ENCODE measurements at places on chromosomes 4 and X. TPM values are rescaled to one million over a fixed set of nuclear protein-coding genes. Genes with fewer than 3 reads are reported as not detected.

DNA sequence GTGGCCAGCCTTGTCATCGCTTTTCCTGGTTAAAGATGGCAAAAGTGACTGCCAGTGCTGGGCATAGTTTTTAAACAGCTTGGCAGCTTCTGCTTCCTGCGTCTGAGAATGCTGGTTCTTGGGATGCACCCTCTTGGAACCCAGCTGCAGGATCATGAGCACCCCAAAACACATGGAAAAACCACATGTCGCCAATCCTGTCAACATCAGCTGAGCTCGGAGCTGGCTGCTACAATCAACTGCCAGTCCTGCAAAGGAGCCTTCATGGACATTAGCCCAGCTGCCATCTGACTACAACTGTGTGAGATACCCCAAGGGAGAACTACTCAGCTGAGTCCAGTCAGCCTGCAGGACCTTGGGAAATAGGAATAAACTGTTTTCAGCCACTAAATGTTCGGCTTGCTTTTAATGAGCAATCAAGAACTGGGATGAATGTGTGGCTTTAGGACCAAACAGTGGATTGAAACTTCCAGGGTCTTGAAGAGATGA, 31.0 kb downstream of the OSTC start:
- no peak for DNase-seq

- no peak for DNase-seq
These were observed 115.1 kb downstream of the SH3KBP1 start for GRCh38 chrX:19772096-19772821.

GRCh38 chr4:4390515-4391240, 3.8 kb downstream of the NSG1 start:
- DNase-seq: no peak

GRCh38 chr4:63371001-63371400, 1038.2 kb downstream of the TECRL start:
- no peak for DNase-seq

DNA sequence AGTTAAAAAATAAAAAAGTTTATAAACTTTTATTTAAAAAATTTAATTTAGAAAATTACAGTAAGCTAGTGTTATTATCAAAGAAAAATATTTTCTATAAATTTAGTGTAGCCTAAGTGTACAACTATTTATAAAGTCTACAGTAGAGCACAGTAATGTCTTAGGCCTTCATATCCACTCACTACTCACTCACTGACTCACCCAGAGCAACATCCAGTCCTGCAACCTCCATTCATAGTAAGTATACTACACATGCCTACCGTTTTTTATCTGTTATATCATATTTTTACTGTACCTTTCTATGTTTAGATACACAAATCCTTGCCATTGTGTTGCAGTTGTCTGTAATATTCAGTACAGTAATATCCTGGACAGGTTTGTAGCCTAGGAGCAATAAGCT, 129.0 kb upstream of the FAM47B start:
- peak; percentile 37 for DNase-seq

GRCh38 chr4:153790500-153790865, 1.6 kb upstream of the SFRP2 start:
- no peak for DNase-seq

GRCh38 chr4:37620176-37620575, 66.0 kb downstream of the RELL1 start:
- DNase-seq: no peak

GRCh38 chr4:10326075-10326474, 131.2 kb downstream of the ZNF518B start:
- no peak for DNase-seq

- DNase-seq: no peak
These were observed 22.5 kb downstream of the RXFP1 start for GRCh38 chr4:158544141-158544540.

DNA sequence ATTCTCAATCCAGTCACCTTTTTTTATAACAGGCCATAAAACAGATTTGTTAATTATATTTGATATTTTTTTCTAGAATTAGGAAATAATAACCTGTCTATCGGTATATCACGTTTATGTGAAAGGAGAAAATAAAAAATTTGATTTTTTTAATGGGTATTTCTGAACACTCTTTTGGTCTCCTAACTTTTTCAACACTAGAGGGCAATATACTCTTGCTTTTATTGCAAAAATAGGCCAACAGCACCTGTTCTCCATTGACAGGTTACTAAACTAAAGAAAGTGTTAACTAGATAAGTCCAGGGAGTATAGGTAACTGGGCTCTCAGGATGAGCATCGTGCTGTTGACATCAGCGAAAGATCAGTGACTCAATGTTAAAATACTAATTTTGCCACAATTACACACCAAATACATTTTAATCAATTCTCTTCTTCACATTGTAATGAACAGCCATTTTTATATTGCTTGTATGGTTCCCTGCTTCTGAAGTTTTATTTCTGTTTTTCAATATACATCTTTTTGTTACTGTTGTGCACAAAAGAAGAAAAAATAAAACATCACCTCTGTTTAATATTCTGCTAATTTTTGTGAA, 22.8 kb downstream of the NDST4 start:
- no peak for DNase-seq

DNA sequence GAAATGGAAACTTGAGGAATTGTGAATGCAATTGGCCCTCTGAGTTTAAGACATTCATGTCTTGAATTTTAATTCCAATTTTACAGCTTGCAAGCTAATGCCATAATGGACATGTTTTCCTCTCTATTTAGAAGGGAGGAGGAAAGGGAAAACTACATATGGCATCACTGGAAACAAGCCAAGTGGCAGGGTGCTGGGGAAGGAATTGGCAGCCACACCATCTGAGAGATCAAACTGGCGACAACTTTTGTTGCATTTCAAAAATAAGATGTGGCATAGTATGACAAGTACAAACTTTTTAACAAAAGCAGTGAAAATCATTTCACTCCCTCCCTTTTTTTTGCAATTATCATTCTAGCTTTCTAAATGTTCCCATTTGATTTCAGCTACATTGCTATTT, 615.6 kb downstream of the CENPC start:
- no peak for DNase-seq

GRCh38 chr4:21451032-21451431, 497.5 kb downstream of the KCNIP4 start:
- peak; percentile 81 for DNase-seq

DNA sequence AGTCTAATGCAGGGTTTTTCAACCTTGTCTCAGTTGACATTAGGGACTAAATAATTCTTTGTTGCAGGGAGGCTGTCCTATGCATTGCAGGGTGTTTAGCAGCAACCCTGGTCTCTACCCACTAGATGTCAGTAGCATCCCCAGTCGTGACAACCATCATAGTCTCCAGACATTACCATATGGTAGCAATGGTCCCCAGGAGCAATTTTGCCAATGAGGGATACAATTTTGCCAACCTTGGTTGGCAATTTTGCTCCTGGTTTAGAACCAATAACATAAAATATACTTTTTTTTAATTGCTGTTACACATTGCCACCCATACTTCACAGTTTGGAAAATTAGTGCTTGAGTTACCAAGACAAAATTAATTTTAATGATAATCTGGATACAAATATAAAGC, 6.0 kb downstream of the EREG start:
- peak; percentile 25 for DNase-seq

DNA sequence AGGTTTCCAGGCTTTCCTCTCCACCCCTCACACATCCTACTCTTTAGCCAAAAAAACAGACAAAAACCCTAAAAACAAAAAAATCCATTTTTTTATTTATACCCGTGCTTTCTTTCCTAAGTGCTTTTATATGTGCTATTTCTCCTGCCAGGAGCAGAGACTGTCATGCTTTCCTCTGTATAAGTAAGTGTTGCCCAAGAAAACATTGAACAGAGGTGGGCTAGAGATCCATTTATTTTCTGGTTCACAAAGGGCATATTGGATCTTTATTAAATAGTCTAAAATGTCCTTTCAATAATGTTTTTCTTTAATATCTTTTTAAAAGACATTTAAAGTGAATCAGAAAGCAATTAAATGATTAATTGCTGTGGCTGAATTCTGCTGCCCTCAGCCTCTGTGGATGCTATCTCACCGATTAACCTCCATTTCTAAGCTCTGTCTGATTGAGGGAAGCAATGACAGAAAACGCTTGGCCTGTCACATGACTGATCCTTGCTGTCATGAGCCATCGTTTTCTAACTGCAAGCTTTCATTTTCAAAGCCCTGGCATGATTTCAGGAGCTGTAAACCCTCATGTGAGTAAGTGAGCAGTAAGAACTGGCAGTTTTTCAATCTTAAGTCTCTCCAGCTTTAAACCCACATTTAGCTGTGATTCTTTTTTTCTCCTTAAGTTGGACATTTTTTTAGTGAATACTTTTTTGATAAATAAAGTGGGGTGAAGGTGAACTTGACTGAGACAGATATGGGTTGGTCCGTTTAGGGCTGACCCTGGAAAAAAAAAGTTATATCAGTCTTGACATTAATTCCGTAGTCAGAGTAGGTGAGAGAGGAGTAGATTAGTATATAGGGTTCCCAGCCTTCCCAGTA, 180.7 kb upstream of the PGRMC2 start:
- peak; percentile 94 for DNase-seq

- DNase-seq: no peak
These were observed 1427.5 kb downstream of the ADGRL3 start for GRCh38 chr4:62627671-62628070.

DNA sequence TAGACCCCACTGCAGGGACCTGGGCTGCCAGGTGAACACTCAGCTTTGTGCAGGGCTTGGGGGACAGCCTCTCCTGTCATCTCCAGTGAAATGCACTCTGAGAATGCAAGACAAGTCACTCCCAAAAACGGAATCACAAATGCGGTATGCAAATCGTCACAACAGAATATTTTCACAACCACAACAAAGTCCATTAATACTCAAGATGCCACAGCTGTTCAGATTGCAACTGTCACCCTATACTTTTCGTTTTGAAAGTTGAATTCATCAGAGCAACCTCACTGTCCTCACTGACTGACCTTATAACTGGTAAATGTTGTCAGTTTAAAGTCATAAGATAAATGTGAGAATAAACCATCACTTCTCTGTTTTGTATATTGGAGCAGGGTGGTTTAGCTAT, 16.6 kb downstream of the JAKMIP1 start:
- no peak for DNase-seq

- no peak for DNase-seq
These were observed at the start of gene CRMP1 for GRCh38 chr4:5893004-5893580. TSS of gene CRMP1 (minus strand) at chr4:5893086. CDS start at chr4:5892969, 117 bp downstream.

- DNase-seq: no peak
These were observed 107.2 kb upstream of the NALF2 start for GRCh38 chrX:69396916-69397315.

- DNase-seq: peak; percentile 88
These were observed 34.1 kb downstream of the FHDC1 start for GRCh38 chr4:152970102-152970820.

- no peak for DNase-seq
These were observed 61.7 kb downstream of the HAND2 start for GRCh38 chr4:173468314-173468713.

DNA sequence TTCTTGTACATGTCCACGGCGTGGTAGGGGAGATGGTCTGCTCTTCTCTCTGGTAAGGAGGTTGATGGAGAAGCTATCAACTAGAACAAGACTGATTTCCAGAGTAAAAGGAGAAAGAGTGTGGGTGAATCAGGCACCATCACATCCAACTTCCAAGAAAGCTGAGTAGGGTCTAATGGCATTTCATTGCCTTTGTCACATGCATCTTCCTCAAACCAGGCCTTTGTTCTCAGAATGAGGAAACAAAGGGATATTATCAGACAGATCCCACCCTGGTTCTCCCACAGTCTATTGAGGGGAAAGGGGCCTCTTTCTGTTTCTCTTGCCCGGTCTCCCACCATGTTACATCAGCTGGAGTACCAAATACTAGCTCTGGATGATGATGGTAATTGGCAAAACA, 160.2 kb upstream of the RBPJ start:
- DNase-seq: no peak

GRCh38 chrX:131917588-131917987, 105.5 kb upstream of the STK26 start:
- no peak for DNase-seq

GRCh38 chr4:145820407-145820806, 118.2 kb downstream of the ZNF827 start:
- no peak for DNase-seq

- no peak for DNase-seq
These were observed 542 bp upstream of the KLF8 start for GRCh38 chrX:56231537-56232090.

GRCh38 chrX:119887721-119888425, 7.8 kb upstream of the AKAP14 start:
- DNase-seq: peak; percentile 30

GRCh38 chr4:123017078-123017477, 94.7 kb upstream of the NUDT6 start:
- DNase-seq: no peak

XKRX gene
- not detected for total RNA-seq

RHOXF1 gene
- not detected for total RNA-seq

ADGRL3 gene
- total RNA-seq: 29.6 TPM

RIBC1 gene
- total RNA-seq: 0.34 TPM

BMX gene
- not detected for total RNA-seq

GASK1B gene
- total RNA-seq: 25.8 TPM

CXCL1 gene
- 11.4 TPM for total RNA-seq

GLRA3 gene
- not detected for total RNA-seq

NUP62CL gene
- total RNA-seq: not detected

DOK7 gene
- not detected for total RNA-seq

GTPBP6 gene
- 27.9 TPM for total RNA-seq

GJB1 gene
- not detected for total RNA-seq

LUZP4 gene
- total RNA-seq: not detected

WDR17 gene
- 2.0 TPM for total RNA-seq
